ENCODE measurements at places on chromosomes 1 and 21. TPM values are rescaled to one million over a fixed set of nuclear protein-coding genes. Genes with fewer than 3 reads are reported as not detected.

GRCh38 chr1:196030455-196030854 is 577.8 kb downstream of the KCNT2 start:
- DNase-seq: no peak

DNA sequence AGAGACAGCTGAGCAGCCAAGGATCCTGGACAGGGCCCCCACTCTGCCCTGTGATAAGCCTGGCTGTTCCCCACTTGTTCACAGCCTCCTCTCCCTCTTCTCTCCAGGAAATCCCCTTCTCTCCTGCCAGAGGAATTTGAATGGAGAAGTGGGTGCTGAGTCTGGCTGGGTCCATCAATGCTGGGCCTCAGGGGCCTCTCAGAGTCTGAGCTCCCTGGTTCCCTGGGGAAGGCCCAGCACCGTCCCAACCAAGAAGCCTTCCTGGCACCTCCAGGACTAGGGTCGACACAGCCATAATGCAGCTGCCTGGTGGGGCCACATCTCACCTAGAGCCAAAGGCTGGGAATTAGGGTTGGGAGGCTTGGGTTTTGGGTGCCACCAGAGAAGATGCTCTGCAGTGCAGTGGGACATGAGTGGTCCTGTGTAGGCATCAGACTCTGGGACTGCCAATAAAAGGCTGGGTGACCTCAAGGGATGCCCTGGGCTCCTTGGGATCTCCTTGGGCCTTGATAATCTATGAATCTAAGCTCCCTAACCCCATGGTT is 2.5 kb downstream of the MYBPH start:
- no peak for DNase-seq

GRCh38 chr21:39144191-39144590 is 39.1 kb downstream of the PSMG1 start:
- DNase-seq: no peak

DNA sequence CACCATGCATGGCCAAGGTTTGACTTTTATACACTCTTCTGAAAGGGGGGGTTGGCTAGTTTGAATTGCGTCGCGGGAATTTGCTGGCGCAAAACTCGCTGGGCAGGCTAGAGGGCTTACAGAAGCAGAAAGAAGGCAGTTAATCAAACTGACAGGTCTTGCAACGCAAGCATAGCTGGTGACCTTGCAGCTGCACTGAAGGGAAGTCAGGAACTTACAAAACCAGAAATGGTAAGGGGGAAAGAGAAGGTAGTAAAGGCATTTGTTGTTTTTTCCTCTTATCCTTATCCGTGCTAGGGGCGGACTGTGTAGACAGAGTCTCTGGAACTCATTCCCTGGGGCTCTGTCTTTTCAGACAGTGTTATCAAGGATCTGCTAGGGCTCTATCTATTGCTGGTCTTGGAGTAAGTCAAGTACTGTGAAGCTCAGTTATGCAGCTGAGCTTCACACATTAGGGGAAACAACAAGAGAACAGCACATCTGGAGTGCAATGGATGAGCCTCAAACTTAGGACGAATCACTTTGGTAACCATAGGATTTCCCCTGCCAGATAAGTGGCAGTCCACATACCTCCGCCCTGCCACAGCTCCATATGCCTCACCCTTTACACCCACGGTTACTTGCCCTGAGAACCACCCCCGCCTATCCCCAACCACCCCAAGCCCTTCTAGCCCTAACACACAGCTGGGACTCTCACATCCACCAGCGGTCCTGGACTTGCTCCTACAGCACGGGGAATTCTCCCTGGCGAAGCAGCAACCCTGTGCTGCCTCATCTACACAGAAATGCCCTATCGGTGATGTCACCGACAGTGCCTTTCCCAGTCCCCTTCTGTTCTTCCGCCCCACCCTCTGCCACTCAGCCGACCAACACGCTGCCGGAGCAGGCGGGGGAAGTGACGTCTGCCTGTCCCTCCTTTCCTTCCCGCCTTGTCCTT is 251.4 kb downstream of the FAM72C start:
- no peak for DNase-seq

- DNase-seq: peak; percentile 44
These were observed at the start of gene COL24A1 for GRCh38 chr1:86156566-86157455. Gene COL24A1 (minus strand): TSS chr1:86156772. CDS start chr1:86156396, 376 bp downstream.

DNA sequence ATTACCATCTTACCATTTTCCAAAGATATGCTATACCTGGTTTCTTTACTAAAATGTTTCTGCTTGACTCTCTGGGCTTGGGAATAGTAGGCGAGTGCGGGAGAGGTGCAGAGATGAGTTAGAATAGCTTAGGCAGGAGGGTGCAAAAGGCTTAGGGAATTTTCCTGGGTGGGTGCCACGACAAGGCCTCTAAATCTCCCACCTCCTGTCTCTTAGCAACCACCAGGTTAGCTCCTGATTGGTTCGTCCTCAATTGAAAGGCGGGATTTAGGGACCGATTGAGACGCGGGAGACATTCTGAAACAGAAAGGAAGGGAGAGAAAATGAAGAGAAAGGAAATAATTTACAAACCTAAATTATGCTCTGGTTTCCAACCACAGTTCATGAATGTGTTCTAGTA is 3.1 kb downstream of the ACKR1 start:
- no peak for DNase-seq

GRCh38 chr21:38982096-38982495 is 176.4 kb downstream of the ETS2 start:
- DNase-seq: no peak

- no peak for DNase-seq
These were observed 32.2 kb downstream of the CACHD1 start for GRCh38 chr1:64502083-64502482.

DNA sequence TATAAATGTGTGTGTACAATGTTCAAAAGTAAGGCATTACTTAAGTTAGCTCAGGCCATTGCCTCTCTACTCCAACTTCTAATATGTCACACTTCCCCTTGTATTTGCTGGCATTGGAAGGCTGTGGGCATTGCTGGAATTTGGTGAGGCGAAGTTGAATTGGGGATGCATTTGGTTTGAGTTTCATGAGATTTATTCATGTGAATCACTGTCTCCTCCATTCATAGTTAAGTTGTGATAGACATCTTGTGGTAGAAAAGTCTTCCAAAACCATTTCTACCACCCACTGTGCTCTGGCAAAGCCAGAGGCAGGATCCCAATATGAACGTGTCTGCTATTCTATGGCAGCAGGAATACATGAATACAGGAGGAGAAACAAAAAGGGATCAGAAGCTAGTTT is 397.8 kb upstream of the USP24 start:
- DNase-seq: no peak

GRCh38 chr1:217534566-217534965 is 96.3 kb downstream of the GPATCH2 start:
- no peak for DNase-seq

- DNase-seq: no peak
These were observed 62.6 kb upstream of the FAM20B start for GRCh38 chr1:178962853-178963711.

DNA sequence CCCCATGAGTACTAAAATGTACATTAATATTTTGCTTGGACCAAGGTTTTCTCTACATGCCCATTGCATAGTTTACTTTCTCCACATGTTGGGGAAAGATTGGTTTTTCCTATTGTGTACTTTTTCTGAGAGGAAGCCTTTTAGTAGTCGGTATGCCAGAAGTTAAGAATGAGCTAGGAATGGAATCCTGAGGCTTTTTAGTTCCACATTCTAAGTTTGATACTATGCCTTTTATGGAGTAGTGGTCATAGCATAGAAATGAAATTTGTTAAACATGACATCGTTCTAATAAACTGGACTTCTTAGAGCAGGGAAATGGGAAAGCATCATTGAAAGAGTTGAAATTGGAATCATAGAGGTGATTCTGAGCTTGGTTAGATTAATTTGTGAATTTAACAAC is 64.3 kb downstream of the BCL9 start:
- DNase-seq: no peak

- DNase-seq: peak; percentile 24
These were observed 31.9 kb upstream of the FHAD1 start for GRCh38 chr1:15215116-15215515.

GRCh38 chr1:86741947-86742572 is 37.7 kb downstream of the SH3GLB1 start:
- DNase-seq: no peak

GRCh38 chr21:45367402-45368351 is 37.3 kb upstream of the COL18A1 start:
- no peak for DNase-seq

GRCh38 chr1:174996476-174996875 is 3.3 kb upstream of the CACYBP start:
- no peak for DNase-seq

- DNase-seq: no peak
These were observed 869.9 kb downstream of the MRPL39 start for GRCh38 chr21:24737296-24737850.

DNA sequence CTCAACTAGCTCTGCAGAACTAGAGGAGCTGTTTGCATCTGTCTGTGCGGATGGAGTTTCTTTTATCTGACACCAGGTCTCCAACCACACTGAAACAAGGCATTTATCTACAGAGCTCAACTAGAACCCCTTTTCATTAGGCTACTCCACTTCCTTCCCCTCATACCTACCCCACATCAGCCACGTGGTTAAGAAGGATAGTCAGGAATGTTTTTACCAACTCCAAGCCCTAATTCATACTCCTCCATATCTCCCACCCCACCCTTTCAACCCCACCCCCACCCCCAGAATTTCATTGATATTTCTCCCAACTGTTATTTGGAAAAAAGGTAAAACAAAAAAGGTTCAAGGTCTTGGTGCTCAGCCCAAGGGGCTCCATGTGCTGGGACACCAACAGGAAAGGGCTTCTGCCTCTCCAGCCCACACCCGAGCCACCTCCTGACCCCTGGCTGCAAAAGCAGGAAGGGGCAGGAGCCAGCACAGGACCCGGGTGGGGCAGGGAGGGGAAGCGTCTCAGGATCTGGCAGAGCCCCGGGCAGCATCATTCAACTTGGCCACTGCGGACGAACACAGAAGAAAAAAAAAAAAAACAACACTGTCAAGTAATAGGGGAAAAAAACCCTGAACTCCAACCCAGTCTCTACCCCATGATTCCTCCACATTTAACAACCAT is 7.0 kb downstream of the ENSA start:
- DNase-seq: peak; percentile 59

- DNase-seq: no peak
These were observed 68.8 kb upstream of the HUNK start for GRCh38 chr21:31804008-31804394.

GRCh38 chr1:179586107-179586823 is 5.4 kb upstream of the TDRD5 start:
- peak; percentile 60 for DNase-seq

- no peak for DNase-seq
These were observed 56.9 kb upstream of the RGS1 start for GRCh38 chr1:192518700-192519099.

- no peak for DNase-seq
These were observed 39.2 kb downstream of the PRMT6 start for GRCh38 chr1:107095647-107096046.

GRCh38 chr21:39117440-39117970 is 65.7 kb downstream of the PSMG1 start:
- DNase-seq: no peak

DNA sequence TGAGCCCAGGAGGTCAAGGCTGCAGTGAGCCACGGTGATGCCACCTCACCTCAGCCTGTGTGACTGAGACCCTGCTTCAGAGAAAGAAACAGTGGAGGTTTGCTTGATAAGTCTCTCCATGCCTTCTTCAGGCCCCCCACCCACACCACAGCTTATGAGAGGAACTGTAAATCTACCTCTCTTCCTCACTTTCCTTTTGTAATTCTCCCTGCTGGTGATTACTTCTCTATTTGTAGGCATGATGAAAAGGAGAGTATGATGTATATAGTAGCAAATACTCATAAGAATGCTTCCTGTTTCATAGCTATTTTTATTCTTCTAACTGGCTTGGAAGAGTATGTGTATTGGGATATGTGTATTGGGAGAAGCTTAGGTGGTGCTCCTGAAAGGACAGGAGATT is 186.3 kb downstream of the VPS13D start:
- no peak for DNase-seq

GRCh38 chr1:63316984-63317816 is 5.2 kb upstream of the FOXD3 start:
- DNase-seq: peak; percentile 32

DNA sequence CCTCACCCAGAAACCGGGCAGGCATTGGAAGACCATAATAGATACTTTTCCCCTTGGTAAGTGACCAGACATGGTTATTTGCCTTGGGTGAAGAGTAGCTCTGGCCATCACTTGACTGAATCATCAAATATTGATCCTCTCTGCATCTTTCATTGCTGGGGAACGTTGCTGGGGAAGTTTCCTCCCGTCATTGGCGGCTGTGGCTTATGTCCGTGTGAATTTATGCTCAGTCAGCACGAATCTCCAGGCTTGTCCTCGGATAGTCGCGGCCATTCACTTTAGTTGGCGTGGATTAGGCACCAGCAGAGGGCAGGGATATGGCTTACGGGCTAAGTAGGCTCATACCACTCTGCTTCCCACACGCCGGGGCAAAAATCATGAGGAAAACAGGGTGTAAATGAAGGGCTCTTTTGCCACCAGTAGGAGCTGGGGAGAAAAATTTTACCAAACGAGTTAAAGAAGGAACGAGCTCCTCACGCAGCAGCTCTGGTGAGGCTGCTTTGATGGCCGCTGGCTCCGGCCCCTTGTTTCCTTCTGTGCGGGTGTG is 473.4 kb downstream of the CAMTA1 start:
- DNase-seq: no peak

DNA sequence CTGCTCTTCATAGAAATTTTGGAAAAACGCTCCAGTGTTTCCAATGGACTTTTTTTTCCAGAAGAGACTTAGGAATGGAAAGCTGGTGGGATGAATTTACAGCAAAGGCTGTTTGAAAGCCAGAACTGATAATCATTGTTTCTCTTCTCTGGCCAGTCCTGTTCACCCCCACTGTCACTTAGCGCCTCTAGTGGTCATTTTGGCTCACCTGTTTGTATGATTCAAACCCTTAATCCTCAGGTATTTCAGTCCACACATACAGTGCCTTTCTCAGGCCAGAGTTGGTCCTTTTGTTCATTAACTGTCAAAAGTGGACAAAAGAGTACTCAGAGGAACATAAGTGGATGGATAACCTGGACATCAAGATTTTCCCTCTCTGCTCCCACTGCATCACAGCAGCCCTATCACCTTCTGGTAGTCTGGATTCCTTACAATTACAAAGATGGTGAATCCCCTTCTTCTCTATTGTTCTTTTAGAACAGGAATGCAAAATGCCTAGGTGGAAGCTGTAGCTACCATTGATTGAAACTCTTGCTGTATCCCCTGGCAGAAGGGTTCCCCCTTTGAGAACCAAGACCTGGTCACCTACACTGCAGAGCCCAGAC is 177.6 kb upstream of the OLFM3 start:
- DNase-seq: no peak

Gene SCAMP3
- 57.1 TPM for total RNA-seq

Gene C1orf56
- 7.1 TPM for total RNA-seq

Gene MFAP2
- 3.0 TPM for total RNA-seq

Gene SPRR2G
- total RNA-seq: not detected

Gene SLAMF8
- total RNA-seq: 1.7 TPM

Gene MYBPH
- total RNA-seq: not detected

Gene SPRR1A
- total RNA-seq: not detected

Gene DENND1B
- 26.9 TPM for total RNA-seq

Gene SELE
- total RNA-seq: 0.44 TPM

Gene FCGR2B
- 9.7 TPM for total RNA-seq

Gene MIXL1
- total RNA-seq: not detected

Gene KCNJ9
- 0.05 TPM for total RNA-seq

Gene GJA4
- 27.0 TPM for total RNA-seq

Gene OR2L13
- total RNA-seq: not detected

Gene C1QC
- total RNA-seq: 76.6 TPM
